ENCODE measurements at places on chromosomes 4 and X.

DNA sequence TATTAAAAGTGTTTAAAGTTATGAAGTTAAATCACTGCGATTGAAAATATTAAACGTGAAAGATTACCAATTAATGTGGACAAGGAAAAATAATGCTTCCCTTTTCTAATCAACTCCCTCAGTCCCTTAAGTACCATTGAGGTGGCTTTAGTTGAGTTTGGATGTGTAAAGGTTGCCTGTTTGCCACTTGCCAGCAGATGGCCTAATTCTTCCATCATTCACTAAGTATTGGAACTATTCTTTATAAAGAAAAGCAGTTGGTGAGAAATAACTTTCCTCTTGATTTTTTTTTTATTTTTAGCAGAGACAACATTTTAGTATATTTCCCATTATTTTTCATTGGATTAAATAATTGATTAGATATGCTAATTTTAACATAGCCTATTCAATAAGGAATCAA, 295.9 kb upstream of the TACR3 start:
- DNase-seq = no peak

- DNase-seq = no peak
Observed at GRCh38 chrX:107563824-107564223, 64.5 kb upstream of the PRPS1 start.

DNA sequence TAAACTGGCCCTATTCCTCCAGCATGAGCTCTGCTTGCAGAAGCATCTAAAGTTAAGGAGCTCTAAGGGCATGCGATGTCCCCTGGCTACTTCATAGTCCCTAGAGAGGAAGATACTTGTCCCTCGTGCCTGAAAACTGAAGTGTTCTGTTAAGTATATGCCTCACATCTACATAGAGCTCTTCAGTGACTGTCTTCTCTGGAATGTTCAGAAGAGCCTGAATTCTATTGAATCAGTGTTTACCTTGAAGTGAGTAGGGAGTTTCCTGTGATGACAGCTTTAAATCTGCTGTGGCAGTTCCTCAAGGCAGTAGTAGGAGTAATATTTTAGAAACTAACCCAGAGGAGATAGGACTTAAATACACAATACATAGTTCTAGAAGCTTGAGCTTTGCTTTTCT, 111.2 kb downstream of the ZNF518B start:
- DNase-seq = no peak

- peak; percentile 36 for DNase-seq
Observed at GRCh38 chrX:129706400-129707072, 32.2 kb upstream of the XPNPEP2 start.

- DNase-seq = no peak
Observed at GRCh38 chrX:30865015-30865414, 24.0 kb downstream of the TAB3 start.

Data from C1 segment of cervical spinal cord (tissue), 14 donors.